ENCODE measurements at places on chromosomes 3 and 15.

- no peak for DNase-seq
Measured at GRCh38 chr15:26894181-26894580, 27.3 kb downstream of the GABRA5 start.

GRCh38 chr3:114365909-114366308, 72.1 kb downstream of the TIGIT start:
- DNase-seq, result no peak

GRCh38 chr15:68227643-68228142, 1.8 kb downstream of the CLN6 start:
- no peak for DNase-seq

GRCh38 chr3:100436951-100437350, 35.6 kb downstream of the LNP1 start:
- DNase-seq, result no peak

DNA sequence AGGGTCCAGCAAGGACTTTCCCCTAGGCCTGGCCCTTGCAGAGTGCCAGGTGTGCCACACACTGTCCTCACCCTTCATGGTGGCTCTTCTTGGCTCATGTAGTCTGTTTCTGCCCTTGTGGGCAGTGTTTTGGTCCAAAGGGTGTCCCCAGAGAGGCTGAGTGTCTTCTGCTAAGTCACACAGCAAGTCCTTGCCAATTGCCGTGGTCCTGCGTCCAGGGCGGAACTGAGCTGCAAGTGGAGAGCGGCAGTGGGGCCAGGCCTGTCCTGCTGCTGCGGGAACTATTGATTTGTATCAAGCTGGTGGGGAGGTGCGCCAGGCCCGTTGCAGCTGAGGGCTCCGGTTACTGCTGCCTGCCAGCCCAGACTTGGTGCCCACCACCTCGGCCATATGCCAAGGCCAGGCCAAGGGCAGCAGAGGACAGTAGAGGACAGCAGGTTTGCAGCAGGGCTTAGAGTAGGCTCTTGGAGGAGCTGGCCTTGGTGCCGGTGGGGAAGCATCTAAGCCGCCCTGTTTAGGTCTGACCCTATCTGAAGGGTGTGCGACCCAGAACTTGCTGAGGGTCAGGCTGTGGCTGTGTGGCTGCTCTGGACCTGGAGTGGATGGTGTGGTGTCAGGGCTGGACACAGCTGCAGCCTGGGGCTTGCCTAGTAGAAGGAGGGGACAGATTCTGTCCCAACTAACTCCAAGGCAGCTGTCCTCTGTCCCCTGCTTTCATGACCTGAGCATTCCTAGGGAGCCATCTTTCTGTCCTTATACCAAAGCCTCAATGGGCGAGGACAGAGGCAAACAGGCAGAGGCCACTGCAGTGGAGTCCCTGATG, 4.5 kb downstream of the AMIGO3 start:
- DNase-seq, result no peak

- DNase-seq, result no peak
Measured at GRCh38 chr15:70857562-70858285, 3.8 kb upstream of the LARP6 start.

DNA sequence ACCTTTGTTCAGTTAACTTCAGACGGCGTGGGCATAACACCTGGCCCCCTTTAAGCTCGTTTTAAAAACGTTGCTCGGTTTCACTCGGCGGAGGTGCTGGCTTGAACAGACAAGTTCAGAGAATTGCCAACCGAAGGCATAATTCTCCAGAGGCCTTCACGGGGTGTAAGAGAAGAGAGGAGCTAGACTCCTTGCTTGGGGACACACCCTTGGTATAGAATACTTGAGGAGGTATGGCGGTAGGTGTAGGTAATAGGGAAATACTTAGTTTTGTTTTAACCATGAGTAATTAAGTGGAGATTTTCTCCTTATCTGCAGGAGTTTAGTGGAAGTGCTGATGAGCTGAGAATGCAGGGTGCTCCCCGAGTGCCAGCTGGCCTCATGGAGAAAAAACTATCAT, 921 bp downstream of the FBXL2 start:
- DNase-seq, result no peak

DNA sequence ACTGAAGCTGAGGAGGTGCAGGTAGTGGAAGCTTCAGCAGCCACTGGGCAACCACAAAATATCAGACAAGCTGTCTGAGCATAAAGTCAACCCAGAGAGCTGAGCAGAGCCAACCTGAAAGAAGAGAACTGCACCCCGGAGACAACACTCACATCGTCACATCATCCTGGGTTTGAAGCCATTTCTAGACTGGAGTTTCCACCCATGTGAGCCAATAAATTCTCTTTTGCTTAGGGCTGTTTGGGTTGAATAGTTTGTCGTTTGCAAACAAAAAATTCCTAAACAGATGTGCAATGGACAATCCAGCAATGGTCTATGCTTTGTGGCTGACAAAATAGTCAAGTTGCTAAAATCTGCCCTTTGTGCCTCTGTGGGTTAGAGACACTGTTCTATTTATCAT, 15.3 kb upstream of the RAD18 start:
- DNase-seq, result no peak

GRCh38 chr15:70605606-70606410, 157.6 kb downstream of the UACA start:
- peak; percentile 55 for DNase-seq

DNA sequence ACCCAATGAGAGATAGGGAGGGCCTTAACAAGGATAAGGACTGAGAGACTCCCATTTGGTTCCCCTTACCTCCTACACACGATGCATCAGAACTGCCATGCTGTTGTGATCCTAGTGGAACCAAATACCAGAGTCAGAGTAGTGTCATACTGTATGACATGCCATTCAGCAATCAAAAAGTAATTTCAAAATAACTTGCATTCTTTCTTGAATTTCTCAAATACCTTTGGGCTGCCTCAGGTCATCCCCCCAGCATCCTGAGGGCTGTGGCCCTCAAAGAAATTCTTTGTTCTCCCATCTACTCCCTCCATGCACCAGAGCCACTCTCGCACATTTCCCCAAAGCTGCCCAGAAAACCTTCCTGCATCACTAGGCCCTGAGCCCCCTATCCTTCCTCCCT, 68.9 kb upstream of the PPP2R3A start:
- DNase-seq, result no peak

DNA sequence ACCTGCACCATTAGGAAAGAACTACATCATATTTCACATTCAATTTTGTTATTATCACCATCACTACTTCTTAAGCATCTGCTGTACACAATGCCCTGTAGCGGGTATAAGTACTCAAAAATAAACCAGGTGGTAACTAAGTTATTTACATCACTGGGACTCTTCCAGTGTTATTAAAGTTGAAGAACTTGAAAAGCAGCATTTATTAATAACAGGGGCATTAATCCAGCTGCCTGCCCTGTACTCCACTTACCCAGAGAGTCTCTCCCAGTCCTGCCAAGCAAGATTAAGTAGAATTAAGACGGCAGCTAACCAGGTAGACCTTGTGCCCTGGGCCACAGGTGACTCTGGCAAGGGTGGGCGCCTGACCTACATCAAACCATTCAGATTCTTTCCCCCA, 65.2 kb downstream of the FHIT start:
- DNase-seq, result no peak

DNA sequence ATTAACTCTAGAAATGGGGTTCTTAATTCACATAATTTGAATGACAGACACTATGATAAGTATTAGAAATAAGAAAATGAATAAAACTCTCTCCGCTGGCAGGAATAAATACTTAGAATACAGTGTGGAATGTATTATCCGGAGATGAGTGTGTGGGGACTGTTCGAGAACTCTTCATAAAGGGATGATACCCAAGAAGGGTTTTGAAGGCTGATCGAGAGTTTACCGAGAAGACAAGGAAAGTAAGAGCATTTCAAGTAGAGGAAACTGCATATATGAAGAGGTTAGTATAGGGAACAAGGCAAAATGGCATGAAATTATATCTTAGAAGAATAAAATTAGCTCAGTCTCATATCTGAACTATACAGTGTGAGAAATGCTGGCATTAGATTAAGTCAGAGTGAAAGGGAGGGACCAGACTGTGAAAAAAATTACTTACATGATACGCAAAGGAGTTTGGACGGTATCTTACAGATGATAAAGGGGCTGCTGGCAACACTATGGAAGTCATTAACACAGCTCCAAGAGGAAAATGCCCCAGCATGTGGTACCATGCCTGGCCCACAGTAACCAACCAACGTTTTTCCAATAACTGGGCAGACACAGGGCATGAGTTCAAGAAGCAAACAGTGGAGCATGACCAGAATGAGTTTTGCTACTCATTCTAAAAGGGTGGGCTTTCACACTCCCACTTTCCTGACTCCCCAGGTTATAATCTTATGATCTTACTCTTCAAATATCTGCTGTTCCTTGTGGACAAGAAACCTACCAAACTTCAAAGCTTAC, 6.5 kb downstream of the DCBLD2 start:
- no peak for DNase-seq

GRCh38 chr15:51600114-51600513, 22.5 kb downstream of the DMXL2 start:
- no peak for DNase-seq

DNA sequence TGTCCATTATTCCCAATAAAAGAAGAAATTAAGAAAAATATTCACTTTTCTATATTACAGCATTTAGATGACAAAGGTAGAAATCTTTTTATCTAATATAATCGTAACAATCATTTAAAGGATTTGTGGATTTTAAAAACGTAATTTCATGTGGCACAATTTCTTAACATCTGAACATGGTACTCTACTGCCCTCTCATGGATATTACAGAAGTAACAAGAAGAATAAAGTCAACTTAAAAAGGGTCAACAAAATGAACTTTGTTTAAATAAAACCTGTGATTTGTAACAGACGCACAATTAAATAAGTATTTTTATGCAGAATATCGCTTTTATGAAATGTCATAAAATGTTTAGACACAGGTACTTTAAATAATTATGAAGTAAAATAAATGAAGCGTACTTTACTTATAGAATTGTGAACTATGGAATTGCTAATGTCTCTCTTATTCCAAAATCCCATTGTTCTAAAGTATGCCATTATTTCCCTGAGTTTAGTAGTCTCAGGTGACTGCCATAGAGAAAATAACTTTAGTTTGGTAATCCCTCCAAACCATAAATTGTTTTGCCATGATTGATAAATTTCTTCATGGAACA, 366.8 kb upstream of the ZNF385D start:
- no peak for DNase-seq

GRCh38 chr3:38707730-38708129, 58.2 kb upstream of the SCN5A start:
- DNase-seq, result no peak

DNA sequence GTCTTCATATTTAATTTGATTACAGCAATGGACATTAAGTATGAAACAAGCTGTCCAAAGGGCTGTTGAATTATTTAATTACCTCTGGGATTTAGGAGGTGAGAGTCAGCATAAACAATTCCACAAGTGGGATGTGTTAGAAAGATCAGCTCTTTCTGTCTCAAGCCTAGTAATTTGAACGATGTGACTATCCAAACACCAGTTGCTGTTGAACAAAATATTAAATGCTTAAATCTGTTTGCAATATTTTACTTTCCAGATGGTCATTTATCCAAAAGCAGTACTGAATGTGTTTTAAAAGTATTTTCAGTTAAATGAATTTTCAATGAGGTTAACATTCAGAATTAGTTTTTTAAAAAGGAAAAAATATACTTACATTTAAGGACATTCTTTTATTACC, 12.7 kb downstream of the KCNAB1 start:
- no peak for DNase-seq

- DNase-seq, result peak; percentile 39
Measured at GRCh38 chr3:129560911-129561594, 18.1 kb downstream of the H1-8 start.

DNA sequence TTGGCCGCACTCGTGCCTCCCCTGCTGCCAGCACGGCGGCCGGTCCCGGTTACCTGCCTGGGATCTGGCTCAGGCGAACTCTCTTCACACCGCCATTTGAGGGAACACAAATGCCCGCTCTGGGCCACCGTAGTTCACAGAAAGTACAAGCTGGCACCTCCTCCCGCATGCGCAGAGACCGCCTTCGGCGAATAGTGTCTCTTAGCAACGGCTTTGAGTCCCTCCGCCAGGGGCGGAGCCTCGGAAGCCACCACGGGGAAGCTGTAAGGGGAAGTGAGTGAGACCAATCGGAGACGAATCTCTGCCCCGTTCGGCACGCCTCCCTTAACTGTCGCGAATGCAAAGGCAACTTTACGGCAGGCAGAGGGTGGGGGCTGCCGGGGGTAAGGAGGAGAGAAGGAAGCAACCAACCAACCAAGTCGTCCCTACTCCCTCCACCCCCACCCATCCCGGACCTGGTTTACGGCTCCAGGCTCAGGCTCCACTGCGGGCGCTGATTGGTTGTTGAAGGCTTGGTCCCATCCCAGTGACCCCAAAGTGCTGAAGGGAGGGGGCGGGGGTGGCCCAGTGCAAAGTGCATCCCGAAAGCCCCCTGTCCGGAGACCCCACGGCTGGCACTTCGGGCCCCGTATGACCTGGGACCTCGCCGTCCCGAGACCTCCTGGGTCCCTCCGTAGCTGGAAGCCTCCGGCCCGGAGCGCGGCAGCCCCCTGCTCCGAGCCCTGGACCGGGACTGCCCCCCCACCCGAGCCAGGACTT, at the start of the genes ASB7 and LINS1:
Gene ASB7, plus strand, starts transcription at position 526 of the 759 bp plus-strand sequence. CDS start 9,628 bp downstream, outside the sequence.
Gene LINS1, minus strand, starts transcription at position 121 of the 759 bp plus-strand sequence. CDS start 21,342 bp downstream, outside the sequence.
- DNase-seq, result peak; percentile 100

DNA sequence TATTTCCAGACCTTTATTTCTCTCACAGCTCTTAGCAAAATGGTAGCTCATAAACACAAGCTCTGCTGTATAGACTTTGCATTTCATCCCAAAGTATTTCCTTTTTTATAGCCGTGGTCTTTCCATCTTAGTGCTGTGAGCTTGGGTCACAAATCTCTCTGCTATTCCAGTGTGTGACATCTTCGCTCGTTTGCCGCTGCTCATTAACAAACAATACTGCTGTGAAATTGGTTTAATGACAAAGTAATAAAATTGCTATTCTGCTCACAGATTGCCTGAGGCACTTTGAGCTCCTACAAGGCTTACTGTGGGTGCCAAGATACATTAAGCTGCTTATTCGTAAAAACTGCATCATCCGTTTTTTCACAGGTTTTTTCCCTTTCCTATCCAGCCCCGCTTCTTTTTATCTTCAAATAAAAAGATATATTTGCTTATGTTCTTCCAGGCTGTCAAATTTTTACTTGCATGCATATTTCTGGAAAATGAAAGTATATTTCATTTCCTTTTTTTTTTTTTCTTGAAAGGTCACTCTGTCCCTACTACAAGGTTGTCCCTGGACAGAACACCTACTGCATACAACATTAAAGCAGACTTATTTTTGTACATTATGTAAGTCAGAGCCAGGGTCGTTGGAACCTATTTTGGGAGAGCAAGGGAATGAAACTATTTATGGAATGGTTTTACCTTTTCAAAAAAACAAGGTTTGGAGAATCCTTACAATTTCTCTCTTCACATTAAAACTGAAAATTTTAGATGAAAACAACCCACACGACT, 174.5 kb downstream of the MEIS2 start:
- no peak for DNase-seq

DNA sequence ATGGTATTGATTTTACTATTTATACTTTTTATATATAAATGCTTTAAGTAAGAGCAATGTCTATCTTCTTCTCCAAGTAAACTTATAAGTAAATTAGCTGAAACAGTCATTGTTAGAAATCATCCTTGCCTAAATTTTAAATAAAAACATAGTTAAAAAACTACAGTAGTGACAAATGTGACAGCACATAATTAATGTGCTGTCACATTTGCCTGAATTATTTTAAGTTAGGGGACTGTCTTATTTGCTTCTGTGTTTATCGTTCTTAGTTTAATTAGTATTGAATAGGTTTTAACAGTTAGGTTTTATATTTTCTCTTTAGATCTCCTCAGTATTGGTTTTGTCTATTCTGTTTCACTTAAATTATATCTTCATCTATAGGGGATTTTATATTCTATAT, 36.1 kb downstream of the SLMAP start:
- no peak for DNase-seq

All from retinal pigment epithelial cell (primary cell).